ENCODE measurements at places on chromosomes 4 and X.
A peak's percentile ranks its signal among the peaks of the same experiment; 100 is the strongest.

DNA sequence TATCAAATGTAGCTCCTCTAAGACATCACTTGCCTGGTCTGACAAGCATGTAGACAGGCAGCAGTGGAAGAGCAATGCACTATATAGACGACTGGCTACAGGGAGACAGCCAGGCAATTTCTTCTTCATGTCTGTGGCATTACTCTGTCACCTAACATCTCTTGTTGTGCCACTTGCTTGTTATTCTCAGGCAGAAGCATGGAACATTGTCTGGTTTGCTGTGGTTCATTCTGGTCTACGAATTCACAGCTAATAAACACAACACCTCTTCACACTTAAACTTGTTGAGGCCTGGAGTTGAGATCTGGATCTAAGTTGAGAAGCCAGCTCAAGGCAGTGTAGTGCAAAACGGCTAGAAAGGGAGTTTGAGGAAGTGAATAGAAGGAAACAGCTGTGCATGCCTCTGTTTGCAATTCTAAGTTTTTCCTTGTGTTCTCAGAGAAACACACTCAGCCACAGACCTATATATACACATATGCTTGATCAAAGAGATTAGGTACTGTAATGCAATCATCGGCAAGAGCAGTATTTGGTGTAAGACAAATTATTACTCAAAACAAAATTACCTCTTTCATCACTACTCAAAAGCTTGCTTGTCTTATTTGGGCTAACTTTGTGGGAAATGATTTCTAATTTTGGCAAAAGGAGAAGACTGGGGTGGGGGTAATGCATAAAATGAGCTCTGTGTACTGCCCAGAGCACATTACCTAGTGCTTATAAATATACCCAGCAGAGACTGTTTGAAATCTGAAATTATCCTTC, 243.8 kb downstream of the PPP3CA start:
- DNase-seq: no peak

DNA sequence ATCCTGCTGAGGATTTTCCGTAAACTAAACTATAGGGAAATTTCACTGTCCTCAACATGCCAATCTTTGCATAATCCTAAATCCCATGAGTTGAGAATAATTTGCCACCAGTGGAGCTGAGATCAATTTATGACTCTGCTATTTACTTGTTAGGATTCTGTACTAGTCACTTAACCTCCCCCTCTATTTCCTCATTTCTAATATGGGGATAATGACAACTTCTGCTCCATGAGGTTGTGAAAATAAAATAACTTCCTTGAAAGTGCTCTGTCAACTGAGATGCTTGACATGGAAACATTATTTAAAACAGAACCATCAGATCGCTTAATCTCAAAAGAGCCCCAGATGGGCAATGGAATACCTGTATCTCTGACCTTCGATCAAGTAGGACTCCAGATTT, 2.6 kb upstream of the FGF16 start:
- no peak for DNase-seq

- peak; percentile 65 for DNase-seq
Measured at GRCh38 chr4:188201851-188202250, 62.6 kb downstream of the TRIML1 start.

DNA sequence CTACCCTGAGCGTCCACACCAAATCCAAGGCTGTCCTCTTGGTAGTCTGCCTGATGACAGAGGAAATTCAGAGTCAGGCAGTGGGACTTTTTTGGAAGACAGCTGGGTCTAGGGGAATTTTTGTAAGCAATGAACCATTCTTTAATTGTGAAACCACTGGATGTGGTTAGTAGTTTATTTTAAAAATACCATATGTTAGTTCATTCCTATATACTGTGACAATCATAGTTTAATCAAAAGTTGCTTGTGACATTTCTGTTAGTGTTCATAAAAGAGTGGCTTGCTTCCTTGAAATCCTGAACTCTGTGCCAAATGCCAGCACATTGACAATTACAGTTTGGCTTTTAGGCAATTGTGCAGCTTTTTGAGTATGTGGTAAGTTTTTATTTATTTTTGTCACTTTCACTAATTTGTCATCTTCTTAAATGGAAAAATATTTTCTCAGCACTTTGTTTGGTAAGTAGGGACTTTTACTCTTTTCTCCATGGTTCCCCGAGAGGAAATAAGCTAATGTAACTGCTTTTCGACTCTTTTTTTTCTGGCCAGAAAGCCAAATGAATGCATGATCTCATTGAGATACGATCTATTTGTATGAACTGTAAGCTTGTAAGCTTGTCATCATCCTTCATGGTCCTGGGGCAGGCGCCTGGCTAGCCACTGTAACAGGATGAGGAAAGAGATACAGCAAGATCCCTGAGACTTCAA, 72.6 kb upstream of the SLC4A4 start:
- DNase-seq: peak; percentile 93

DNA sequence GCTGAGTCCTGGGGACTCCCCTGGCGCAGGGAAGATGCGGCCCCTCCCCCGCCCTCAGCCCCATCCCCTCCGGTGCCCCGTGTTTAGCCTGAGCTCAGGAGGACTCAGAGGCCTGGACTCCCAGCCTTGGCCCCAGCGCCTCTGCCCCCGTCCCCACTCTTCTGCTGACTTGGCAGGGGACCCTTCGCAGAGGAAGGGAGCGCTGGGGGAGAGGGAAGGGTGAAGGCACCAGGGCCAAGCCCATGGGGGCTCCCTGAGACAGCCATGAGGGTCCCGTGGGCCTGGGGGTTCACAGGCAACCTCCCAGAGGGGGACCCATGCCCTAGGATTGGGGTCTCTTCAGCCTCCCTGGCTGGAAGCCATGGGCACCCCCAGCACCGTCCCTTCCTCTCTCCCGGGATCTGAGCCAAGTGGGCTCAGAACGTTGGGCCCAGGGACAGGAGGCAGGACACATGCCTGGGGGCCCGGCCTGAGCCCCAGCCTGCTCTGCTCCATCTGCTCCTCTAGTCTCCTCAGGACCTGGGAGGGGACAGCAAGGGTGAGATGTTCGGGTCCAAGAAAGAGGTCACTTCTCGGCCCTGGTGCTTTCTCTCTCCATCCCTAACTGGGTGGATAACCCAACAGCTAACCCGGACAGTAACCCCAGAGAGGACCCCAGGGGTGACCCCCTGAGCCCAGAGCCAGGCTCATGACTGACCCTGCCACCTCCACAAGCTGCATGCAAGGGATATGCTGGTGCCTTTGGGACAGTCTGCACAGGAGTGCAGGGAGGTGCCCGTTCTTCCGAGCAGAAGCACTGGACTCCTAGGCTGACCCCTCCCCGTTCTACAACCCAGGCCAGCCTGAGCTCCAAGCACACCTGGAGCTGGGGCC, 1.5 kb upstream of the CPLX1 start:
- no peak for DNase-seq

GRCh38 chr4:84914686-84915395, 51.6 kb downstream of the WDFY3 start:
- no peak for DNase-seq

DNA sequence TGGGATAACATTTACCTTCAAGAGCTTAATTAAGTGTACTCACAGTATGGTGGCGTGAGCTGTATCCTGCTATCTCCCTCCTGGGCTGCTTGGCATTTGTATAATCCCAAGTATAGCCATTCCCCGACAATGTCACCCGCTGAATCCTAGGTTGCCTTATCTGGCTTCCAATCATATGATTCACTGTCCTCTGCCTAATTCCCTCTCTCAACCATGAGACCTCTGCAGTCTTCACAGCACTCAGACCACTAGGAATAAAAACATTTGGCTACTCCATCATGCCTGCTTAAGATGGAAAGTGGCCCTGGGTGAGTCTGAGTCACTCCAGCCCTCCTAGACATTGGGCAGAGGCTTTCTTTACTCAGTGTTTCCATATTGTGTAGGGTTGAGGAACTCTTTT, 28.9 kb upstream of the WDFY3 start:
- peak; percentile 83 for DNase-seq

DNA sequence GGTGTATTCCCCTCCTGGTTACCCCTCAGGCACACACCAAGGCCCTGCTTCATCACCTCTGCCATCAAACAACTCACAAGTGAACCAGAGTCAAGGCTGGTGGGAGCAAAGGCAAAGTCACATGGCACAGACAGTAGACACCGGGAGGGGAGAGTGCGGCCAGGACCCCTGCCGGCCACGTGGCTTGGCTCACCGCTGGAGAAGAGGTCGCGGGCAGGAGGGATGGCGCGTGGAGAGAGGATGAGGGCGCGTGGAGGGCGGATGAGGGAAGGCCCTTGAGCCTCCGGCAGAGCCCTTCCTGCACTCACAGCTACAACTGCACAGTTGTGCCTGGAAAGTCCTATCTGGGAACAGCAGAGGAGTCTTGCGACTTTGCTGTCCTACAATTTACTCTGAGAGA, 104.2 kb upstream of the ADRA2C start:
- no peak for DNase-seq

DNA sequence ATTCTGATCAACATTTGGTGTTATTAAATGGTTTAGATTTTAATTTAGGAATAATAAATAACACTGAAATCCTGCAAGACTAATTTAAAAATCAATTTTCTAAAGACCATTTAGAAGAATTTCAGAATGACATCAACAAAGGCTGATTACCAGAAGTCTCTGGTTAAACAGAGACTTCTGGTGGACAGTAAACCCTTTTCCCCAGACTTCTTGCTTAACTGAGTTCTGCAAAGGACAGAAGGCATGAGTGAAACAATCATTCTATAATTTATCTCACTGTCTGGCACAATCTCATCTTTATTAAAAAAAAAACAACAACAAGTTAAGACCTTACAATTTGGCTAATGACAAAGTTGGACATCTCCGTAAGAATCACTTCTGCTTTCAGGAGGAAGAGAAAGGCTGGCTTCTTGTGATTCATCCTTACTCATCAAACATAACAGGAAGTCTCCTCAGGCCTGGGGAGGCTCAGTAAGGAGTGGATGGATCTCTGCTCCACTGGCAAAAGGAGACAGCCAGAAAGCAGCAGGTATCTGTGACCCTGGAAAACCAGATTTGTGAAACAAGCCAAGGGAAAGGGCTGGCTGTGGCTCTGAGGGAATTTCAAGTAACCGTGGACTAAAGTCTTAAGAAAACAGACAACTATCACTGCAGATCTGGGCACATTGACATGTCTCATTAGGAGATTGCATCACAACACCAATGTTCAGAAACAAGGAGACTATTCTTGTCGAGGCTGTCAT, 908 bp upstream of the TLR6 start:
- peak; percentile 92 for DNase-seq

GRCh38 chrX:130197464-130197863, 25.7 kb downstream of the RAB33A start:
- no peak for DNase-seq

Data from EH (cell line).